ENCODE measurements at places on chromosomes 12 and 14.

DNA sequence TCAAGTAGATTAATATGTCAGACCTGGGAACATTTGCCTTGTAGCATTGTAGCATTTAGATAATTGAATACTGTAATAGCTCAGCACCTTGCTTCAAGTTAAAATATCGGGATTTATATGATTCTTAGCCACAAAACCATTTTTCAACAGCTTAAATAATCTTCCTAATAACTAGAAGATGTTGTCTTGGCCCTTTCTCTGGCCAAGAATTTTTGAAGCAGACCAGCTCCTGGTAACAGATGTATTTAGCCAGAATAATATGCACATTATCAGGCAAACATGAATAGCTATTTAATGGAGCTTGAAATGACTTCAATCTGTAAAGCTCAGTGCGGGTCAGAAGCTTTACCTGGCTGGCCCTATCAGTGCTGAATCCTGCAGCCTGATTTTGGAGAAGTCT, 913.1 kb downstream of the AACS start:
- no peaks in the 10 kb centered on the region for H3K36me3 ChIP-seq
- no peak overlapping the region for H3K4me3 ChIP-seq
- no peak for DNase-seq
- H3K27me3 ChIP-seq: no peaks in the 10 kb centered on the region
- H3K27ac ChIP-seq: no peak overlapping the region
- H3K4me1 ChIP-seq: peaks cover 3% of the 10 kb centered on the region

- H3K36me3 ChIP-seq: no peaks in the 10 kb centered on the region
- no peaks in the 10 kb centered on the region for H3K4me1 ChIP-seq
- no peaks in the 10 kb centered on the region for H3K27me3 ChIP-seq
- H3K4me3 ChIP-seq: no peak overlapping the region
- no peak overlapping the region for H3K27ac ChIP-seq
Observed at GRCh38 chr12:2449586-2449985, 345.2 kb upstream of the FKBP4 start.

- H3K27me3 ChIP-seq: no peaks in the 10 kb centered on the region
- H3K36me3 ChIP-seq: no peaks in the 10 kb centered on the region
- H3K27ac ChIP-seq: peak overlapping the region; percentile 30
- H3K4me3 ChIP-seq: no peak overlapping the region
- DNase-seq: no peak
Observed at GRCh38 chr14:95121911-95122620, 35.3 kb downstream of the DICER1 start.

- no peaks in the 10 kb centered on the region for H3K27me3 ChIP-seq
- H3K4me3 ChIP-seq: no peak overlapping the region
Observed at GRCh38 chr14:22438742-22439141, 150.3 kb downstream of the DAD1 start.

Measured in prostate gland (tissue), 2 donors.